ENCODE measurements at places on chromosomes 5 and 9.

DNA sequence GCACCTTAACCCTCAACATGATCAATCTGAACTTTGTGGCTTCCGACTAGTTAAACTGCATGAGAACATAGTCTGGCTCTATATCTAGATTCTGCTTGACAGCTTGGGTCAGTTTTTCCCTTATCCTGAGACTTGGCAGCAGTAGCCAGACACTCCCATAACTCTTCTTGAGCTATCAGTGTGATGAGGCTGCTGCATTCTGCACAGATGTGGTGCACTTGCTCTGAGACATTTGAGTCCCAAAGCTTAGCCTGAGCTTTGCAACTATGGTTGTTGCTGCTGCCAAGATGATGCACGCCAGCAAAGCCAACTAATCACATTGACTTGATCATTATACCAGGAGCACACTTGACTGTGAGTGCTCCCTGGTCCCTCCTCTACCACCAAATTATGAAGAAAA lies 36.2 kb downstream of the MOCS2 start:
- no peak for DNase-seq

DNA sequence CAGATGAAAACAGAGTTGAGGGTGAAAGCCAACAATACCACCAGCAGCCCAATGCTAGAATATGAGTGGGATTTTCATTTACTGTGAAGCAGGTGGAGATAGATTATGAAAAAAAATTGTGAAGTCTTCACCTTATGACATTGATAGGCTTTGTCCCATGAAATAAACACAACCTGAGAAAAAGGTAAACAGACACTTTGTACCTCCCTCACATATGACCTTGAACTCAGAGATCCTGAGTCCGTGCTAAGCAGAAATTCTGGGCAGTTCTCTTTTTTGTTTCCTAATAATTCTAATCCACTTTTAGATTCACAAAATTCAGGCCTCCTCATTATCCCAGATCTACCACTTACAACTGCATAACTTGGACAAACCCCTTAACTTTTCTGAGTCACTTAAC lies 127.3 kb upstream of the RORB start:
- DNase-seq = no peak

DNA sequence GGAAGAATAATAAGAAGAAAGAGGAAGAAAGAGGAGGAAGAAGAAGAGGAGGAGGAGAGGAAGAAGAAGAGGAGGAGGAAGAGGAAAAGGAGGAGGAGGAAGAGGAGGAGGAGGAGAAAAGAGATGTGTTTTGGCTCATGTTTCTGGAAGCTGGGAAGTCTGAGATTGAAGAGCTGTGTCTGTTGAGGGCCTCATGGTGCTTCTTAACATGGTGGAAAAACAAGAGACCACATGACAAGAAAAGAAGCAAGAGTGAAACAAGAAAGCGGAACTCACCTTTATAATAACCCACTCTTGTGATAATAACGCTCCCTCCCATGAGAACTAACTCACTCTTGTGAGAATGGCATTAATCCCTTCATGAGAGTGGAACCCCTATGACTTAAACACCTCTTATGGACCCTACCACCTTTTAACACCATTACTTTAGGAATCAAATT lies 36.1 kb upstream of the RANBP6 start:
- DNase-seq = no peak

- DNase-seq = no peak
These were observed 41.7 kb downstream of the GNAQ start for GRCh38 chr9:77989909-77990308.

DNA sequence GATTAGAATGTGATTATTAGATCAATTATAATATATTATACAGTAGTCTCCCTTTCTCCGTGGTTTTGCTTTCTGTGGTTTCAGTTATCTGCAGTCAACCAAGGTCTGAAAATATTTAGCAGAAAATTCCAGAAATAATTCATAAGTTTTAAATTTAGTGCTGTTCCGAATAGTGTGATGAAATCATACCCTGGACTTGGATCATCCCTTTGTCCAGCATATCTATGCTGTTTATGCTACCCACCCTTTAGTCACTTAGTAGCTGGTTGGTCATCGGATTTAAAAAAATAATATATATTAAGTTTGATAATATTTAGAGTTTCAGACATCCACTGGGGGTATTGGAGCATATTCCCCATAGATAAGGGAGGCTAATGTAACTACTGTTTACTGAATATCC lies 19.6 kb downstream of the RMI1 start:
- no peak for DNase-seq

- DNase-seq = no peak
These were observed 9.8 kb downstream of the FAT2 start for GRCh38 chr5:151581347-151581746.

GRCh38 chr5:87765009-87765408 lies 352.3 kb upstream of the CCNH start:
- DNase-seq = no peak

DNA sequence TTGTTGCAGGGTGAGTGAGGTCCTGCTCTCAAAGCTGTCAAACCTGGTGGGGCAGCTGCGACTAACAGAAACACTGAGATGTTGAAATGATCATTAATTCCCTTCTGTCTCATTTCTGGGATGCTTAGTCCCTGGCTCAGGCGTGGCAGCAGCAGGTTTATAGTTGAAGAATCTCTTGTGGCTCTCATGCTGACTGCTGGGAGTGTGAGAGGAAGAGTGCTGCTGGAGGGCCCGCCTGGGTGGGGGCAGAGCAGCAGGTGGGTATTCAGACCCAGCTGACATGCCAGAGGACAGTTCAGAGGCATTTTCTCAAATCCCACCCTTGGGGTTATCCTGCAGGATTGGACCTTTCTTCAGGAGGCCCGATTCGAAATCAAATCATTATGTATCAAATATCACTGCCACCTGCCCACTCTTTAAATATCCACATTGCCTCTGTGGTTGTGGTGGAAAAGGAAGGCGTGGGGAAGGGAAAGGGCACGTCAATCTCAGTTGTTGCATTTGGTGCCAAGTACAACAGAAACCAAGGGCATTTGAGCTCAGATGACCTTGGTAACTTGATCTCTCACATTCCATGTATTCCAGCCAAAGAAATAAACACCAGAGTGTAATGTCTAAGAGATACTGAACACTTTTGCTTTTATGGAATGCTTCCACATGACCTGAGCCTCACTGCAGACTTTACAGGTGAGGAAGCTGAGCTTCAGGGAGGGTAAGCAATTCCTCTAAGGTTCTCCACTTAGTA lies 224.3 kb downstream of the AOPEP start:
- no peak for DNase-seq

All from stimulated activated naive CD4-positive, alpha-beta T cell treated with Interleukin-2 at 50 U/mL for 16 hours (primary cell).